ENCODE measurements at places on chromosomes 3 and 15. TPM values are rescaled to one million over a fixed set of nuclear protein-coding genes. Genes with fewer than 3 reads are reported as not detected.

Gene TMC3
- not detected for total RNA-seq

Gene CDHR4
- not detected for total RNA-seq

Gene LRRIQ4
- not detected for total RNA-seq

Gene CNTN3
- 1.5 TPM for total RNA-seq

Gene GOLGA8T
- total RNA-seq = under 0.01 TPM

Gene C3orf49
- not detected for total RNA-seq

Gene EFCC1
- not detected for total RNA-seq

Gene EPHA3
- not detected for total RNA-seq

Gene CAPN3
- total RNA-seq = 0.15 TPM

Gene CELF6
- total RNA-seq = not detected

Gene XYLB
- total RNA-seq = 3.0 TPM

Gene GPR171
- not detected for total RNA-seq

Gene GP9
- 0.32 TPM for total RNA-seq

Gene DTWD1
- 25.8 TPM for total RNA-seq

Gene TMEM45A
- total RNA-seq = 2.3 TPM

Gene EIF5A2
- 3.6 TPM for total RNA-seq

Gene GOLGA8M
- 1.9 TPM for total RNA-seq

Gene GOLGA6L4
- total RNA-seq = 0.97 TPM

Gene NRROS
- total RNA-seq = 3.2 TPM

Gene SLC6A20
- not detected for total RNA-seq

Gene B3GALNT1
- 36.9 TPM for total RNA-seq

Gene CAND2
- 5.5 TPM for total RNA-seq

Gene CSK
- total RNA-seq = 34.8 TPM
